GM13977 (cell line): ENCODE measurements at places on chromosomes 16 and 17.
A peak's percentile ranks its signal among the peaks of the same experiment; 100 is the strongest.

DNA sequence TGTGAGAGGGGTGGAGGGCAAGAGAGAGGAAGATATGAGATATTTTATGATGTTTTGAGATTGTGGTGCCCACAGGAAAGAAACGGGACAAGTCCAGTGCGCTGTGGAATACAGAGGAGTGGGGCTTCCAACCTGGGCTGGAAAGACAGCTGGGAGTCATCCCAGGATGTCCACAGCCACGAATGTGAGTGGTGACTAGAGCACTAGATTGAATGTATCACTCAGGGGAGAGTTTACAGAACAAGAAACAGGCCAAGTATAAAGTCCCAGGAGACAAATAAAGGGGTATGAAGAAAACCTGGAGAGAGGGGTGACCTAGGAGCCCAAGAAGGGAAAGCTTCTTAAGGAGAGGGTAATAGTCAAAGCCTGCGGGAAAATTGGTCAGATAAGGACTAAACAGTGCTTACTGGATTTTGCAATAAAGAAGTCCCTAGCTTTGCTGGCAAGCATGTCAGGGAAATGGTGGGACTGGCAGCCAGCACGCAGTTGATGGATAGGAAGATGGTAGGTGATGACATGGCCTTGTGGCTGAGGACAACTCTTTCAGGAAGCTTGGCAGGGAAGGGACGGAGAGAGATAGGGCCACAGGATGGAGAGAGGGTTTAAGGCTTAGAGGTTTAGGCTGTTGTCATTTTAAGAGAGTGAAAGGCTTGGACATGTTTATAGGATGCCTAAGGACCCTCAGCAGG lies 114.5 kb downstream of the AXIN2 start:
- no peak for DNase-seq

DNA sequence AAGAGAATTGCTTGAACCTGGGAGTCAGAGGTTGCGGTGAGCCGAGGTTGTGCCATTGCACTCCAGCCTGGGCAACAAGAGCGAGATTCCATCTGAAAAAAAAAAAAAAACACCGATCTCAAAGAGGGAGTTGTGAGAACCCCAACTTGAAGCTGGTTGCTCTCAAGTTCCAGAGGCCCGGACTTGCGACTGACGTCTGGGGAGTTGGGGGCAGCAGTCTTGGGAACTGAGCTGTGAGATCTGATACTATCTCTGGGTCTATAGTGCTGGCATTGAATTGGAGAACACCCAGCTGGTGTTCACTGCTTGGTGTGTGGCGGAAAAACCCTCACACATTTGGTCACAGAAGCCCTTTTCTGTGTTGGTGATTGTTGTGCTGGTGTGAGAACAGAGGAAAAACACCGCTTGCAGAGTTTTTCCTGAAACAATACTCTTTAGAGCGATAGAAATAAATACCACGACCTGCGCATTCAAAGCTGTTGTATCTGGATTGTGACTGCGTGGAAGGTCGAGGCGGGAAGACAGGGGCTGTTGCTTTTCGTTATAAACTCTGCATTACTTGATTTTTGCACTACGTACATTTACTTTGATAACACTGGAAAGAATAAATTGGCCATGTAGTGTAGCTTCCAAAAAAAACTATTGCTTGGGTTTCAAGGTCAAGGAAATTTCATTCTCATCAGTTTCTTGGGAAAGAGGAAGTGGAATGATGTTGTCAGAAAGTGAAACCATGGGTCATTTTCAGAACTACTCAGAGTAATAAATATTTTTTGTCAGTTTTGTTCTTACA lies 8.8 kb downstream of the SCIMP start:
- DNase-seq = no peak

- peak; percentile 59 for DNase-seq
Observed at GRCh38 chr16:80526418-80527061, 14.3 kb upstream of the DYNLRB2 start.

DNA sequence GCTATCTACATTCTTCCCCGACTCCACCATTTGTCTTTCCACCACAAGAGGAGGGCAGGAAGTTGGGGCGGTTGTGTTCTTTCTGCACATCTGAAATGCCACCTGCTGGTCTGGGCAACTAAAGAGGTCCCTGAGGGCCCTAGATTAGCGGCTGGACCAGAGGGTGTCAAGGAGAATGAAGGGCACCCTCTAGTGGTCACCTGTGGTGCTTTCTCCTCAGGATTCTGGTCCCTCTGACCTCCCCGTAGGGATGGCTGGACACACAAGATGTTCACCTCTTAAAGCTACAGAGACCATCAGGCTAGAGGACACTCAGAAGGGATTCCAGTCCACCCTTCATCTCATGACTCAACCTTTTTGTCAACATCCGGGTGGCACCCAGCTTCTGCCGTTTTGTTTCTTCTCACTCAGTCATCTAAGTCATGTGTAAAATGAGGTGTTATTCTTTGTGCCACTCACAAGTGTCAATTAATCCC lies 2.9 kb upstream of the SCIMP start:
- DNase-seq = peak; percentile 56
